Activated CD8-positive, alpha-beta memory T cell treated with anti-CD3 and anti-CD28 coated beads, Interleukin-2, amount 10 ng/mL, durations not matched to agents 7 days and 5 days (primary cell): ENCODE measurements at places on chromosomes 1 and 21. TPM values are rescaled to one million over a fixed set of nuclear protein-coding genes. Genes with fewer than 3 reads are reported as not detected.

The NCAM2 gene
- not detected for total RNA-seq

The SH2D5 gene
- total RNA-seq, result not detected

The KRTAP7-1 gene
- total RNA-seq, result not detected

The IFI44L gene
- total RNA-seq, result 158 TPM

The LDLRAD2 gene
- not detected for total RNA-seq

The FMO2 gene
- total RNA-seq, result not detected

The INSRR gene
- total RNA-seq, result 0.09 TPM

The LAD1 gene
- total RNA-seq, result not detected

DNA sequence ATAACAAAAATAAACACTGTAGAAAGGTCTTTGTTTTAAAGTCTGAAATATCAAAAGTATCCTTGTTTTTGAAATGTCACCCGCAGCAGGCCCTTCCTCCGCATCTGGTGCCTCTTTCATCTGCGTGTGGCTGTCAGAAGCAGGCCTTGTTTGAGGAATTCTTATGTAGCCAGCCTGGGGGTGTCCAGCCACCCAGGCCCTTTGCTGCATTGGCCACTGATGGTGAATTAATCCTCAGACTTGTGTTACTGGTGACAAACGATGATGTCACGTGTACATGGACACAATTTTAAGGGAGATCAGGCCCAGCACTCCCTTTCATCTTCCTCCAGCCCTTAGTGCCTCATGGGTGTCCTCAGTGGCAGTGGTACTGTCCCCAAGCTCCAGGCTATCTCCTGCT, 208.0 kb upstream of the GALNT2 start:
- no peak for DNase-seq

- no peak for DNase-seq
Observed at GRCh38 chr1:88608139-88608943, 75.7 kb upstream of the PKN2 start.

DNA sequence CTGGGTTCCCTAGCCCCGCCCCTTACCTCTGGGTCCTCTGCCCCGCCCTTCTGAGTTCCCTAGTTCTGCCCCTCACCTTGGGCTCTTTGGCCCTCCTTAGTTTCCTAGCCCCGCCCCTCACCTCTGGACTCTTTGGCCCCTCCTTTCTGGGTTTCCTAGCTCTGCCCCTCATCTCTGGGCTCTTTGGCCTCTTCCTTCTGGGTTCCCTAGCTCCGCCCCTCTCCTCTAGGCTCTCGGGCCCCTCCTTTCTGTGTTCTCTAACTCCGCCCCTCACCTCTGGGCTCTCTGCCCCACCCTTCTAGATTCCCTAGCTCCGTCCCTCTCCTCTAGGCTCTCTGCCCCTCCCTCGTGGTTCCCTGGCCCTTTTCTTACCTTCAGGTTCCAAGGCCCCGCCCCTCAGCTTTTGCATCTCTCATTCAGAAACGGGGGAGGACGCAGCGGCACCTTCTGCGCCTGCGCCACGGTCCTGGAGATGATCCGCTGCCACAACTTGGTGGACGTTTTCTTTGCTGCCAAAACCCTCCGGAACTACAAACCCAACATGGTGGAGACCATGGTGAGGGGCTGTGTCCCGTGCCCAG, 88.5 kb downstream of the PTPRU start:
- DNase-seq, result no peak

- no peak for DNase-seq
Observed at GRCh38 chr1:3910049-3910731, 10.1 kb upstream of the C1orf174 start.

- no peak for DNase-seq
Observed at GRCh38 chr1:145927916-145928643, 796 bp upstream of the RBM8A start.

GRCh38 chr1:21216835-21217811, 40.4 kb upstream of the EIF4G3 start:
- peak; percentile 78 for DNase-seq

GRCh38 chr1:110774398-110774797, 98.5 kb upstream of the CD53 start:
- DNase-seq, result no peak

GRCh38 chr1:72280131-72280530, 2.2 kb downstream of the NEGR1 start:
- DNase-seq, result no peak

GRCh38 chr1:238141353-238141752, 250.6 kb upstream of the ZP4 start:
- no peak for DNase-seq

DNA sequence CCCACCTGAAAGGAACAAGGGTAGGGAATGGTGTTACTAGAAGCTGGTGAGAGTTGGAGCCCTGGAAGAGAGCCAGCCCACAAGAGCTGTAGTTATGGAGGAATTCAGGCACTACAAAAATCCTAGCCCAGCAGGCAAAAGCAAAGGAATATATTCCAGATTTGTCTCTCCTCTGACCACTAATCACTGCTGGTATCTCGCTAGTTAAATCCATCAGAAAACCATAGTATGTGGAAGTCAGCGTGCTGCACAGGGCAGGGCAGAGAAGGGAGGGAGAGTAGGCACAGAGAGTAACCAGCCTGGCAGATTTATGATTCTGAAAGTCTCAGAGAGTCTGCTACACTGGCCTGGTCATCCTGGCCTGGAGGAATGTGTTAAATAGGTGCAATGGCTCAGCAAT, 88.6 kb downstream of the SELENOF start:
- DNase-seq, result no peak

GRCh38 chr1:226441629-226442028, 33.7 kb upstream of the PARP1 start:
- DNase-seq, result no peak

- no peak for DNase-seq
Observed at GRCh38 chr21:15141261-15141970, 76.6 kb upstream of the NRIP1 start.

DNA sequence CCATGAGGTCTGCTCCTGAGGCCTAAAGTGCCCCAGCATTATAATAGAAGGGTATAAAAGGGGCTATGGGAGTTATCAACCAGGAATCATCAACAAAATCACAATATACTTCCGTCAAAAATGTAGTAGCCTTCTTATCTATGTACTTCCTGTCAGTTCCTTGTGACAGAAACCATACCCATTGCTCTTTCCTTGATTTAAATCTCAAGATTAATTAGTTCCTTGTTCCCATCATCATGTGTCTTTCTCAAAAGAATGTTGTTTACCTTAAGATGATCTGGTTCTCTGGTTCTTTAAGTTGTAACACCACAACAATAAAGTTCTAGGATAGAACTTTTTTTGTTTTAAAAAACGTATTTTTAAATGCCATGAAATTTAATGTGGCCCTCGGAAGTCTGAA, 833.3 kb downstream of the LTN1 start:
- DNase-seq, result no peak

DNA sequence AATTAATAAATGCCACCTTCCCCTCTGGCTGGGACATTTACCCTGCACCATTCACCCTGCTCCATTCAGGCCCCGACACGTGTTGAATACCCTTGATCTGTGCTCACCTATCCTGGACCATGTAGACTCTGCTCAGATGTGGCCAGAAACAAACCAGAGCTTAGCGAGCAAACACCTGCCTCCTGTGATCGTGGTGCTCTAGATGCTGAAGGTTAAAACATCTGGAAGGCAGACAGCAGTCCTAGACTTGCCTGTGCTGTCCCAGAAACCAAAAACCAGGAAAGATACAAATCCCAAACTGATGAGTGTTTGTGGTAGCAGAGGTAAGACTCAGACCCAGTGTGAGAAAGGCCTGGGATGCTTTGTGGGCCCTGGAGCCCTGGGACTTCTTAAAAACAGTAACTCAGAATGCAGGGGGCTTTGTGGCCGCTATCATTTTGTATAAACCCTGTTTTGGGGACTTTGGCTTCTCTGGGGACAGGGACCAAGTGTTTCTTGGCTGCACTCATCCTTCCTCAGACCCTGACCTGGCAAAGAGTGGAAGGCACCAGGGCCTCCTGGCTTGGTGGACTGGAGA, 99.6 kb downstream of the DMRTB1 start:
- DNase-seq, result no peak

DNA sequence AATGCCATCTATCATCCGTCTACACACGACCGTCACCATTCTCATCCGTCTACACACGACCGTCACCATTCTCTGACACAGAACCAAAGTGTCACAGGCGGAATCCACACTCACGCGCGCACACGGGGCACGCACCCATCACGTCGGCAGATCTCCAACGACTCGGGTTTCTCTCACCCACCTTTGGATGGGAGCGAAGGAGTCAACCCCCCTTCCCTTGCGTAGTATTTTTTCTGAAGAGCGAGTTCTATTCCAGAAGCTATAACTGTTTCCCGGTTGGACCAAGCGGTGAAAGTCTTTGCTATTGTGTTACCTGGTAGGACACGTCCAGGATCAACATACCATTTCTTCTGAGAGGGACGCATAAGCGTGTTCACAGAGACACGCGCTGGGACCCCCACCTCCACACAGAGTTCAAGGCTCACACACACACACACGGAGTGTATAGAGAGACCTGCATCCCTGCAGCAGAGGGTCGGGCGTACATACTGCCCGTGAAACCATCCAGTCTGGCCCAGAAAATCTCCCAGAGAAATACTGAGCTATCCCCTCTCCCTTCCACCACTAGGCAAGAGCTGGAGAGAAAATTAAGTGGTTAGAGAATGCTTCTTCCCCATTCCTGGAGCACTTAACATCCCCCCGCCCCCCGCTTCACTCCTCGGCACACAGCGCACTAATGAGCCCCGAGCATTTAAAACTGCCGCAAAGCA, 741 bp downstream of the DUSP10 start:
- peak; percentile 57 for DNase-seq

DNA sequence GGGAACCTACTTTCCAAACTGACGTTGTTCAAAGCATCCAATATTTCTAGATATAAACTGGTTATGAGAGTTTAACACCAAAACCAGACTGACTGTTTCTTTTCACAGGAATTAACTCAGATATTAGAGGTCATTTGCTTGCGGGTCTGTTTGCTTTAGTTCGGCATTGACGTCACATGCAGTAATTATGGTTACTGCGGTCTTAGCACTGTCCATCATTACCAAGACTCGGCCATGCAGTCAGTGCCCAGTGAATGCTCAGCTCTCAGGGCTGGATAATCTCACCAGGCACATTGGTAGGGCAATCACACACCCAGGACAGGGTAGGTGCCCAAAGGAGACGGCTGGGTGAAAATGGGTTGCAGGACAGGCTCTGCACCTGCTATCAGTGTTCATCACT, 9.9 kb upstream of the F3 start:
- DNase-seq, result no peak

DNA sequence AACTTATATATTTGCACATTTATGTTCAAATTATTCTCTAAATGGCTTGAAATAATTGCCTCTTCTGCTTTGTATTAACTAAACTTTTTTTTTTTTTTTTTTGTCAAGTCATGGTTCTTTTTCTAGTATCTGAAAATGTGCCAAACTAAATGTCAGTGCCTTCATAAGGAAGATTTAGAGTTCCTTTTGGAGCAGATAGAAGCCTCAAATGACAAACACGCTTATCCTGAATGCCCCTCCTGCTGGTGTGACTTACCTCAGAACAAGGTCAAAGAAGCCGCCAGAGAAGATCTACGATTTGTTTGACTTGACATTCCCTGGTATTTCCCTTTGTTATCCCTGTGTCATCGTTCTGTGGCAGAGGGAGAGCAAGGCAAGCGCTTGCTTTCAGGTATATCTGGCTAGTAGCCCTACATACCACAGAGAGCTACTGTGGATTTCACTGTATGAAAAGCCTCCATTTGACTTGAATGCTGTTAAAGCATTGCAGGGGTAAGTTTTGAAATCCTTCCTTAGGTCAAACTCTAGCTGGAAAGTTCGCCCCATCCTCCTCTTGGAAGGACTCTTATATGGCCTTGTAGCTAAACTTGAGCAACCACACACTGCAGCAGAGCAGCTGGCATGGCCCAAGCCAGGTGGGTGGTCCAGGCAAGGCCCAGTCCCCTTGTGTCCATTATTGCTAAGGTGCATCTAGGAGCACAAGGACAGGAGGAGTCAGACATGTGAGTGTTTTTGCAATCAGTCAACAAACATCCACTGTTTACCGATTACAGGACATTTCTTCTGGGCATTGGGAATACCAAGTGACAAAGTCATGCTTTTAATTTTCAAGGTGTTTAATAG, 285.4 kb upstream of the USP25 start:
- DNase-seq, result no peak

DNA sequence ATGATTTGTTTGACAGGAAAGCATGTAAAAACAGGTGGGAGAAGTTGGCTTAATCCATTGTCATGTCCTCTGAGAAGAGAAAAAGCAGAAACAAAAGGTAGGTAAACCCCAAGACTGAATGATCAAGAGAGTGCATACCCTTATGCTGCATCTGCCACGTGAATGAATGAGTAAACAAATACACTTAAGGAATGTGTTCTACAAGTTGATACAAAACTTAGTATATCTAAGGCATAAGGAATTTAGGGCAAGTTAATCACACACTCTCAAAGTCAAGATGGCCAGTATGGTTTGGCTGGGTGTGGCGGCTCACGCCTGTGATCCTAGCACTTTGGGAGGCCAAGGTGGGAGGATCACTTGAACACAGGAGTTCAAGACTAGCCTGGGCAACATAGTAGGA, 34.2 kb downstream of the HMCN1 start:
- no peak for DNase-seq

DNA sequence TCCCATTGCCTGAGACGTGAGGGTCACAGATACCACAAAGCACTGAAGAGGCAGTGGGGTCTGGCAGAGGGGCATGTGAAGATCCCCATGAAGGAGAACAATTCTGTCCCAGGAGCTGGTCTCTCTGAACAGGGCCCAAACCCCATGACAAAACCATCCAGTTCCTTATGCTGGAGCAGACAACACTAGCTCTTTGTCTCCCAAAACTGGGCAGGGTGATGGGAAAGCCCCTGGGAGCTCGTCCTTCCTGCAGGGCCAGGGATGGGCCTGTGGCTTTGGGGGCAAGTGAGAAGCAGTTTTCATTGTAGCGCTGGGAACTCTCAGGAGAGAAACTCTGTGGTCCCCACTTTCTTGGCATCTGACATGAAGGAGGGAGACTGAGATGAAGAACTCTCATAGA, 8.8 kb downstream of the ETV3L start:
- no peak for DNase-seq

GRCh38 chr1:44806704-44807363, at the start of gene DYNLT4:
TSS of gene DYNLT4 (minus strand) at chr1:44807351. CDS start at chr1:44806668, 683 bp downstream.
- no peak for DNase-seq

- no peak for DNase-seq
Observed at GRCh38 chr1:161091093-161091492, 1.7 kb upstream of the NECTIN4 start.

GRCh38 chr1:243291292-243291691, 35.5 kb downstream of the SDCCAG8 start:
- no peak for DNase-seq
